GM04504 (cell line): ENCODE measurements at places on chromosomes 11 and 22.
A peak's percentile ranks its signal among the peaks of the same experiment; 100 is the strongest.

GRCh38 chr22:37626144-37626543 lies 13.3 kb upstream of the SH3BP1 start:
- DNase-seq = no peak

GRCh38 chr22:49181431-49181830 lies 646.2 kb downstream of the BRD1 start:
- no peak for DNase-seq

- no peak for DNase-seq
Measured at GRCh38 chr11:57647960-57648800, 1.5 kb downstream of the YPEL4 start.

GRCh38 chr11:93668171-93668570 lies 6.7 kb downstream of the CEP295 start:
- no peak for DNase-seq

GRCh38 chr11:34316347-34317035 lies 41.3 kb downstream of the ABTB2 start:
- DNase-seq = no peak

- no peak for DNase-seq
Measured at GRCh38 chr11:120013325-120014250, 124.3 kb downstream of the TRIM29 start.

- DNase-seq = no peak
Measured at GRCh38 chr11:113272281-113272680, 42.1 kb upstream of the TTC12 start.

GRCh38 chr22:23495614-23496444 lies 84.3 kb downstream of the IGLL1 start:
- no peak for DNase-seq

GRCh38 chr11:9169595-9170295 lies 78.3 kb upstream of the SCUBE2 start:
- DNase-seq = no peak

- no peak for DNase-seq
Measured at GRCh38 chr22:35024364-35024692, 41.6 kb upstream of the ISX start.

DNA sequence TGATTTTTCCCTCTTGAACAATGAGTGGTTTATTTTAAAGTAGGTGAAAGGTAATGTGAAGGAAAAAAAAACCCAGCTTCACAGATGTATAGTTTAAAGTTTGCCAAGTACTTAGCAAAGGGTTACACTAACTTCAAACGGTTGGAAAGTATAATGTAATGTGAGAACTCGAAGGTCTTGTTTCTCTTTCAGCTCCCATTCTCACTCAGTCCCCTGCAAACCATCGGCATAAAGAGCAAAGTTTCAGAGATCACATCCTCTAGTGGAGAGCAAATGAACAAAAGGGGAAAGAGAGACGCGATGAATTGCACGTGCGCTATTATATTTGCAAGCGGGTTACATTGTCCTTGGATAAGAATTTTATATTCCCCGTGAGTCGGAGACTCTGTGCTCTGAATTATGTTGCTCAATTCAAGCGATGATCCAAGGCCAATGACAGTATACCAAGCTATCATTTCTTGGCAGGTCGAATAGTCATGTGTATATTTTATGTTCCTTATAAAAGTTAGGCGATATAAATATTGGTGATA lies 37.6 kb upstream of the BIRC3 start:
- DNase-seq = no peak

DNA sequence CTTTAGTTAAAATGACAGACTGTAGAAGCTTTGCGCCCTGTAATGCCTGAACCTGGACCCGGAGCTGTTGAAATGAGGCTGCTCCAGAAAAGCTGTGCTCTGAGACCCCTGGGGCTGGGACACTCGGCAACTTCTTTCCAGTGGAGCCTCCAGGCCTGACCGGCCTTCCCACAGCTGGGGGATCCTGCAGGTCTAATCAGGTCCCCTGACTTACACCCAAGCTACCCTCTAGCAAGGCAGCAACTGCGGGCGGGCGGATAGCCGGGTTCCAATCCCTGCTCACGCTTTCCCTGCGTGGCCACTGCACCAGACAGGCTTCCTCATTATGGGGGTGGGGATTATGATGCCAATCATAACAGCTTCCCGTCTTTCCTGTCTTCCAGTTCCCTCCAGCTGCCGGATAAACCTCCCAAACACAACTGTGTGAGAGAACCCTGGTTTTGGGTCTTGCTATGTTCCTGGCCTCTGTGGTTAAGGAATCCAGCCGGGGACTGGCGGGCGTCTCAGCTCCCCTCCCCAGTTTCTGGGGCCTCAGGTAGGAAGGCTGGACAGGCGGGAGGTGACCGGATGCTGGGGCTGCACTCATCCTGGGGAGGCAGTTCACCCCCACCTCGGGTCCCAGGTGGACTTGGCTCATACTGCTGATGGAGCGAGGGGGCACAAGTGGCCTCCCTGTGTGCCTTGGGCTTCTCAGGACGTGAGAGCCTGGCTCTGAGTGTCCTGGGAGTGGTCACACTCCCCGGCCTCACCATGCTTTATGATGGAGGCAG lies 38.6 kb downstream of the PARVG start:
- DNase-seq = no peak

DNA sequence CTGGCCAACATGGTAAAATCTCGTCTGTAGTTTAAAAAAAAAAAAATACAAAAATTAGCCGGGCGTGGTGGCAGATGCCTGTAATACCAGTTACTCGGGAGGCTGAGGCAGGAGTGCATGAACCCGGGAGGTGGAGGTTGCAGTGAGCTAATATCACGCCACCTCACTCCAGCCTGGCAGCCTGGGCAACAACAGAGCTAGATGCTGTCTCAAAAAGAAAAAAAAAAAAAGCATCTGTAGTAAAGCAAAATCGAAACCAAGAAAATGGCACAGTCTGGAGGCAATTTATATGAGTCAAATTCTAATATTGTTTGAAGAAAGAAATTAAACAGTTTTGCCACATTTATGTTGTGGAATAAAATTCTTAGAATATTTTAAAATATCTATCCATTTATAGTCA lies 365.0 kb upstream of the CHORDC1 start:
- no peak for DNase-seq

- DNase-seq = no peak
Measured at GRCh38 chr11:88484873-88485621, 147.5 kb upstream of the CTSC start.

DNA sequence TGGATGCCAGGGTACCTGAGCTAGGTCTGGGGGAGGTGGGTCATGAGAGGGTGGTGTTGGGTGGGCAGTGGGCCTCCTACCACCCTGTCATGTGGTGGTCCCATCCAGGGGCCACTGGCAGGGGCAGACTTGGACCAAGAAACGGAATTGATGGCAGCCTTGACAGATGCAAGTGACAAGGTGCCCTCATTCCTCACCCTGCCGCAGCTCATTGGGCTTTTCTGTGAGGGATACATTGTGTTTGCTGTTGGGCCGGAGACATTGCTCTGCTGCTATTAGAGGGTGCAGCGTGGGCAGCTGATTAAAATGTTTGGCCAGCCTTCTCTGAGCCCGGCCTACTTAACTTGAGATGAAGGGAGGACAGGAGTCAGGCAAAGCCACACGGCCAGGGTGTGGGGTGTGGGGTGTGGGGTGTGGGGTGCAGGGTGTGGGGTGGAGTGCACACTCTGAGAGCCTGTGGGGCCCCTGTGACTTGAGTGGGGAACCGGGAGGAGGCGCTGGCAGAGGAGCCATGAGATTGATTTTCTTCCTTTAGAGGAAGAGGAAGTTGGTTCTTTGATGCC lies 351.5 kb downstream of the TBC1D22A start:
- no peak for DNase-seq

DNA sequence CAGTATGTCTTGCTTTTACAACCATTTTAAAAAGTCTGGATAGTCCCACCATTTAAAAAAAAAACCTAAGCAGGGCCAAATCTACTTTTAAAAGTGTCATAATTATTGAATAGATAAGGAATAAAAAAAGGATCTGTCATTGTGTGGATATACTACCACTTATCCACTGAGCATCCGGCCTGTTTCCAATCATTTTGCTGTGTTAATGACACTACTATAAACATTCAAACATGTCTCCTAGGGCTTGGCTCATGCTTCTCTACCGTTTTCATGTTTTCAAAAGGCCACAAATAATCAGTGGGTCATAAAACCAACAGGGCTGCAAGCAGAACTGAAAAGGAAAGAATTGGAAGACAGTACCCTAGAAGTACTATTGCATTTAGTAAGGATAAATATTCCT lies 12.5 kb upstream of the C22orf39 start:
- no peak for DNase-seq

- no peak for DNase-seq
Measured at GRCh38 chr11:129865701-129866100, 29.7 kb downstream of the NFRKB start.

DNA sequence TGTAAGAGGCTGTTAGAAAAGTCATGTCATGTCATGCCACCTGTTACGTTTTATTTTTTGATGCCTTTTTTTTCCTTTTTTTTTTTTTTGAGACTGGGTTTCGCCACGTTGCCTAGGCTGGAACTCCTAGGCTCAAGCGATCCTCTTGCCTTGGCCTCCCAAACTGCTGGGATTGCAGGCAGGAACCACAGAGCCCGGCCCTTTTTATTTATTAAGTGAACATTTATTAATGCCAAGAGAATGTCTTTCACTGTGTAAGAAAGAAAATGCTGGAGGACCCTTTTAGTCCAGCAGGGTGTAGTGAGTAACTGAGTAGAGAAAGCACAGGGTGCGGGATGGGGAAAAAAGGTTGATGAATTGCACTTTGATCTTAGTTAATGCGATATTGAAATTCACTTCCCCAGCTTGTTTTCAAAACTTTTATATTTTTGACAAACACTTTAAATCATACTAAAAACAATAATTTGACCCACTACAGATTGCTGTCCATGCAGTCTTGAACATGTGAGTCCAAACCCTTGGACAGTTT lies 2.3 kb upstream of the XBP1 start:
- no peak for DNase-seq

- peak; percentile 75 for DNase-seq
Measured at GRCh38 chr11:75966537-75967287, 151.7 kb downstream of the UVRAG start.

- no peak for DNase-seq
Measured at GRCh38 chr22:46542011-46542985, 4.9 kb upstream of the CELSR1 start.

DNA sequence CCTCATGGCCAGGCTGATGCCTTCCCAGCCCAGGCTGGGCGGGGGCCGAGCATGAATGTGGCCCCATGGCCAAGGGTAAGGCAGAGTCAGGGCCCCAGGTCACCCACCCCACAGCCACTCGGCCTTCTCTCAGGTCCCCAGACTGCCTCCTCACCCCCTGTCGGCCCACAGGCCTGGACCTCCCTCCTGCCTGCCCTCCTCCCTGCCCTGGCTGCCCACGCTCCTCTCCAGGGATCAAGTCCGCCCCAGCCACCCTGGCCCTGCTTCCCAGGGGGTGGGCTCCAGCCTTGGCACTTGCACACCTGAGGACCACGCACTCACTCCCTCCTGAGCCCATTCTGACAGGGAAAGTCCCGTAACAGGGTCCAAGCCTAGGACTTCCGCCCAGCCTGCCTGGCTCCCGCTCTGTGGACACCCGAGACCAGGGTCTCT lies 37.8 kb upstream of the TH start:
- no peak for DNase-seq

DNA sequence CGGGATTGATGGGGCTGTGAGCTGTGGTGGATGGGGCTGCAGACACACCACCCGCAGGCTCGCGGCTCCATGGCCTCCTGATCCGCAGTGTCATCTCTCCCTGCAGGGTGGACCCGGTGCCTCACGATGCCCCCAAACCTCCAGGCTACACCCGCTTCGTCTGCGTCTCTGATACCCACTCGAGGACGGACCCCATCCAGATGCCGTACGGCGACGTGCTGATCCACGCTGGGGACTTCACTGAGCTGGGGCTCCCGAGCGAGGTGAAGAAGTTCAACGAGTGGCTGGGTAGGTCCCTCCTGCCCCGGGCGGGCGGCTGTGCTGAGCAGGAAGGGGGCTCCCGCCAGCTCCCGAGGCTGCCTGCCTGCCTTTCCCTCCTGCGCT lies 23.1 kb downstream of the MPPED1 start:
- DNase-seq = no peak

DNA sequence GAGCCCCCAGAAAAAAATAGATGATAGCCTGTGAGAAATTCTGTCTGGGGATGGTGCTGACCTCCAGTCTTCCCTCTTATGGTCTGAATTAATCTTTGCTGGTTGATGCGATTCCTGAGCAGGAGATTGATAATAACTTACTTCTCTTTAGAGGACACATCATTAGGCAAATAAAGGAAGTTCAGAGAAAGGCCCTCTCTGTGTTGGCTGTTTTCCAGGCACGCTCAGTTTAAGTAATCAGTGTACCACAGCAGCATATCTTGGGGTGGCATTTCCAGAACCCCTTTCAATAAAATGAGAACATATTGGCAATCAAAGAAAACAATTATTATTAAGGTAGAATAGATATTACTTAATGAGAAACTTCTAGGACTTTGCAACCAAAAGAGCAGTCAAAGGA lies 1129.3 kb upstream of the RAG2 start:
- DNase-seq = no peak

DNA sequence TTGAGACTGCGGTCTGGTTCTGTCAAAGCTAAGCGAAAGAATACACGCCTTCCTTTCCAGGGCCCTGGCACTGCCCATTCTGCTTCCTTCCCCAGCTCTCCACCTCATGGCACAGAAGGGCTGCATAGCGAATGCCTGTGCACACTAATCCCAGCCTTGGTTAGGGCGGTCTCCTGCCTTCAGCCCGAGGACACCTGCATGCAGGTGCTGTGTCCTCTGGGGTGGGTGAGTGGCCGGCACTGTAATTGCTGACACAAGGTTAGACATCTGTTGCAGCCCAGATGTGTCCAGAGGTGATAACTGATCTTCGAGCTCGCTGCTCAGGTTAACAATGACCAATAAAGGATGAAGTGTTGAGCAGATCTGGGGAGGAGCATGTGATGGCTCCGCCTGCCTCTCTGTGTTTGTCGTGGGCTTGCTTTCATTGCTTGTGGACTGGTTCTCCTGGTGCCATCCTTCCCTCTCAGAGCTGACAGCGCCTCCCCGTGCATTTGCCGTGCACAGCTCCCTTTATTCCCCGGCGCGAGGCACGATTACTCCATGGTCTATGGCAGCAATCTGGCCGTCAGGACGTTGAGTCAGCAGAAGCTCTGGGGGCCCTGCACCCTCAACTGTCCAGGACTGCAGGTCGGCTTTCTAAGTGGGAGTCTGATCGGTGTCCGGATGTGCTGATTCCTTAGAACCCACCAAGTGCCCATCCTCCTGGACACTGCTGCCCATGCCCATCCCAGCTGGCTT lies 1088.2 kb downstream of the BRD1 start:
- DNase-seq = no peak

DNA sequence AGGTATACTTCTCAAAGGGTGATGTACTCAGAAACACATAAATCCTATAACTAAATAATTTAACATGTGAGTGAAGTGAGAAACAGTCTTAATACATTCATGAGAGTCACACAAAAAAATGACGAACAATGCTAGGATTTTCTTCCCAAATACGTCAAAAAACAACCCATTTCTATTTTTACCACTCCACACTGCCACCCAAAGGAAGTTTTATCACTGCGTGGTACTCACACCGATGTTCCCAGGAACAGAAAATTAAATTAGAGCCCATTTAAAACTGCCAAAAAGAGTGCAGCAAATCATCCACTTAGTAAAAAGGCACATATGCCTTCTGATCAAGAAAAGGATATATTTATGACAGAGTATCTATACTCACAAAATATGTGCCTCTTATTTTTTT lies 710.9 kb upstream of the FAT3 start:
- no peak for DNase-seq
